ENCODE measurements at places on chromosomes 2 and 18. TPM values are rescaled to one million over a fixed set of nuclear protein-coding genes. Genes with fewer than 3 reads are reported as not detected.

NCKAP5 gene
- total RNA-seq: not detected

KYNU gene
- not detected for total RNA-seq

DNA sequence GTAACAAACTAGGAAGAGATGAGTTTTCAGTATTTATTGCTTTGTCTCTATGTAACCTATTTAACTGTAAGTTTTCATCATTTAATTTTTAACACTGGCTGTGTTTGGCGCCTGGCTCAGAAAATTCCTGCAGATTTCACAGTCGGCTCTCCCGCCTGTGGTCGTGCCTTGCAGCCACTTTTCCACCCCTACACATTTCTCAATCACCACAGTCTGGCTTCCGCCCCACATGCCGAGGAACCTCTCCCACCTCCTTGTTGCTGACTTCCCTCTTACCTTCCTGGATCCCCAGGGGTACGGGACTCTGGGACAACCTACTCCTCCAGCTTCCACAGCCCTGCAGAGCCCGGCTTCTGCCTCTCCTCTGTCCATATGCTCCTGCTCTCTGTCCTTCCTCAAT is 41.6 kb upstream of the MGAT4A start:
- H3K4me1 ChIP-seq: peaks cover 62% of the 10 kb centered on the region
- peak overlapping the region; percentile 92 for H3K4me3 ChIP-seq
- DNase-seq: no peak
- peak overlapping the region; percentile 95 for H3K27ac ChIP-seq
- H3K36me3 ChIP-seq: peaks cover 3% of the 10 kb centered on the region
- no peaks in the 10 kb centered on the region for H3K27me3 ChIP-seq

DNA sequence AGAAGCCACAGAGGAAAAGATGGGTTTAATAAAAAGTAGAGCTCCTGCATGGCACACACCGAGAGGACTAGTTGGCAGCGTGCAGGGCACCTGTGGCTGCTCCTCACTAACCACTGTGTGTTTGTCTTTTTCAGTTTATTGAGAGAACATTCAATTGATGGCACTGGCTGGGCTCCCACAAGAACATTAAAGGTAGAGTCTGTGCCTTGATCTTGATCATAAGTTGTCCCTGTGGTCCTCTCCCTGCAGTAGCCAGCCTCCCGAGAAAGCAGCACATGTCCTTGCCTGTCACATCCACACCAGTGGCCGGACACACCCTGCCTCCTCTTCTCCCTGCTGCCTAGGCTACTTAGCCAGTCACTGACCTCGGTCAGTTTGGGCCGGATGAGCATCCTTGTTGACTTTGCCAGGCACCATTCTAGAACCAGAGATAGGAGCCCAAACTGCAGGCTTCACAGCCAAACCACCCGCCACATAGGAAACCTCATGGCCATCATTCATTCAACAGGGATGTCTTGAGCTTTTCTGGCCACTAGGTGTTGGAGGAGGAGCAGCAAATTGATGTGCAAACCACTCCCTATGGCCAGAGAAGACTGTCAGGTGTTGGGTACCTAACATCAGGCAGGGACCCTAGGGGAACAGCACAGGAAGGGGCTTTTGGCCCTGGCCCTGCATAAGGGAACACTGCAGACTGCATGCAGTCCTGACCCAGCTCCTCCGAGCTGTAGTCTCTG is 30.2 kb upstream of the SCLY start:
- DNase-seq: no peak
- peaks cover 32% of the 10 kb centered on the region for H3K36me3 ChIP-seq
- H3K4me3 ChIP-seq: no peak overlapping the region
- peaks cover under 1% of the 10 kb centered on the region for H3K4me1 ChIP-seq

- no peak overlapping the region for H3K4me3 ChIP-seq
- H3K4me1 ChIP-seq: peaks cover 6% of the 10 kb centered on the region
- DNase-seq: no peak
- no peak overlapping the region for H3K27ac ChIP-seq
Measured at GRCh38 chr2:106531676-106532214, 44.6 kb downstream of the CD8B2 start.

DNA sequence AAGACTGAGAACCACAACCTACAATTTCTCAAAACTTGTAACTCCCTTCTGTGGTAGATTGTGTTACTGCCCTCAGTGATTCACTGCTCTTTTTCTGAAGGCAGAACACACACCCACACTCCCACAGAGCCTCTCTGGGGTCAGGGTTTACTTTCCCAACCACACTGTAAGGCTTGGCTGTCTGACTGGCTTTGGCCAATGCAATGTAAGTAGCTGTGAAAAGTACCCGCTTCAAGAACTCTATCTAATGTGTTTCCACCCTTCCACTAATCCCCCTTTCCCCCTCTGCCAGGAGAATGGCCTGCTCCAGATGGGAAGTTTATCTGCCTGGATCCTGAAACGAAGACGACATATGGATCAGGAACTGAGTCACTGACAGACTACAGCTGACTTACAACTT is 222.7 kb downstream of the CDH2 start:
- no peaks in the 10 kb centered on the region for H3K27me3 ChIP-seq
- no peak overlapping the region for H3K4me3 ChIP-seq
- H3K4me1 ChIP-seq: no peaks in the 10 kb centered on the region
- no peaks in the 10 kb centered on the region for H3K36me3 ChIP-seq
- no peak for DNase-seq
